ENCODE measurements at places on chromosomes 7 and 10.

DNA sequence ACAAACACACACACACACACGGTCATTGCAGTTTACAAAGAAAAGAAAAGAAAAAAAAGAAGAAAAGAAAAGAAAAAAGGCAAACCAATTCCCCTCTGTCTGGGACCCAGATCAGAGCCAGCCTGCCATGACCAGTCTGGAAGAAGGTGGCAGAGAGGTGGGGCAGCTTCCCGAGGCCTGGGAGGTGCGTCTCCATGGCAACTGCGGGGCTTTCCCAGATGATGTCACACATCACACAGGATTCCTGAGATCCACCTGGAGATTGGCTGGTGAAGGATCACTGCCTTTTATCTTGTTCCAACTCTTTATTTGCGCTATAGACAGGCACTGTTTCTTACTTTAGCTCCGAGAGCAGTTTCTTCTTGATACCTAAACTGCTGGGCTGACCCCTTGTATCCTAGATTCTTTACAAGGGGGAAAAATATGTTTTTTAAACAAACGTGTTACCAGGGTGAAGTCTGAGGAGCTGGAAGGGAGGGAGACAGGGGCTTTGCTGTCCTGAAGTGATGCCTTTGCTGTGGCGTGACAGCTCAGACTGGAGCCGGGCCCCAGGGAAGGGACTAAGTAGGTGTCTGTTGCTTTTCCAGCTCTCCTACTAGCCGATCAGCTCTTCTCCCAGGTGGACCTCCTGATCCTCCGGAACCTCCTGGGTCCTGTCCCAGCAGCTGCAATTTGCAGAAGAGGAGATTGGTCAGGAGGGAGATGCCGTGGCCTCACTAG, 298.5 kb downstream of the KLF6 start:
- DNase-seq = peak; percentile 91

DNA sequence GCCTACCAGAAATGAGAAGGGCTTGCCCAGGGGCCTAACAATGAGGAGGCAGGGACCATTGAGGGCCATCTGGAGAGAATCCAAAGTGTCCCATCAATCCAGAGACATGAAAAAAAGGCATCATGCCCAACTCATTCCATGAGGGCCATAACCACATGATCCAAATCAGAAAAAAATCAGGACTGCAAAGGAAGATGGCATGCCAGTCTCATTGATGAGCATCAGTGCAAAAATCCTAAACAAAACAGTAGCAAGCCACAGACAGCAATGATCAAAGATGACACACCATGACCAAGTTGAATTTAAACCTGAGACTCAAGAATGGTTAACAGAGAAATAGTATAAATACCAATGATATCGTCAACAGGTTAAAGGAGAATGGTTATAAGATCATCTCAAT, 7.0 kb upstream of the CYP3A4 start:
- DNase-seq = no peak

- DNase-seq = no peak
Measured at GRCh38 chr7:34982371-34983019, 54.8 kb downstream of the DPY19L1 start.

DNA sequence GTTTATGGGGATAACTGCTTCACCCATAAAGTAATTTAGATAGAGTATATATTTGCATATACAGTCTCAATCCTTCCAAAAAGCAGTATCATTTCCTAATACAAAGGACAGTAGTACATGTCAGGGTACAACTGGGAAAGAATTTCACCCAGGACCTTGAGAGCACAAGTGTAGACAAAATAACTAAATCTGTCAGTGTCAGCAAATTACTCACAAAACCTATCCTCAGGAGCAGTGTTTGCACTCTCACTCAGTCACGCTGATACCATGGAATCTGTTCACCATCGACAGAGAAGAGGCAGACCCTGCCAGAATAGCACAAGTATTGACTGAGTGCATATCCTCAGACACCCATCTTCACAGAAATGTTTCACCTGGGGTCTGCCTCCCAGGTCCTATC, 554.7 kb upstream of the PHF14 start:
- no peak for DNase-seq

DNA sequence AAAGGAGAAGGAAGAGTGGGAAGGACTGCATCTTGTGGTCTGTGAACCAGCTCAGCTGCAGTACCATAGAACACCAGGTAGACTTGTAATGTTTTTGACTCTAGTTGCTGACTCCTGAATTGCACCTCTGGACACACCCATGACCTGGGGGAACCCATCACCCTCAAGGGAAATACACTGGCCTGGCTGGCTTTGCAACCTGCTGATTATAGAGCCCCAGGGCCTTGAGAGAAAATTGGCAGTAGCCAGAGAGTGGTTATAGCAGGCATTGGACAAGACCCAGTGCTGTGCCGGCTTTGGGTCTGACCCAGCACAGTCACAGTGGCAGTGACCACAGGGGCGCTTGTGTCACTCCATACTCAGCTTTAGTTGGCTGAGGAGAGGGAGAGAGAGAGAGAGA, 902.3 kb downstream of the GRID1 start:
- DNase-seq = no peak

- no peak for DNase-seq
Measured at GRCh38 chr7:7705318-7705717, 13.1 kb downstream of the RPA3 start.

- DNase-seq = no peak
Measured at GRCh38 chr7:18927134-18927533, 190.3 kb downstream of the TWIST1 start.

GRCh38 chr10:59807629-59808620, 54.7 kb upstream of the MRLN start:
- DNase-seq = no peak

DNA sequence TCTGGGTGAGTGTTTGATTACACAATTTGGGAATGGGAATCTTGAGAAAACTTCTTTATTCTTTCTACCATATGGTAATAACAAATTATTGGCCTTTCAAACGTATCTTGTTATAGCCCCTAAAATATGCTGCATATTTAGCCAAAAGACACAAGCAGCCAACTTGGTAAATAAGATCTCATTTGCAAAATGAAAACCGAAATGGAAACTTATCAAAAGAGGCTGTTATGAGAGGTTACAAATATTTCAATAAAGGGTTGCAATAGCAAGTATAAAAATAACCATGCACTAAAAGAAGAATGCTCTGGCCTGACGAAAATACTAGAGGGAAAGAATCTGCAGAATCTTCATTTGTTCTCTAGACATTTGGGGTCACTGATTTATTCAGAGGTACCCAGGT, 259.5 kb upstream of the LRRN3 start:
- no peak for DNase-seq

Measured in H9 (cell line).